GM18507 (cell line): ENCODE measurements at places on chromosomes 2 and 18.

- DNase-seq = no peak
Measured at GRCh38 chr2:158695305-158695704, 99.8 kb upstream of the DAPL1 start.

- no peak for DNase-seq
Measured at GRCh38 chr18:42281124-42281523, 326.1 kb downstream of the PIK3C3 start.

DNA sequence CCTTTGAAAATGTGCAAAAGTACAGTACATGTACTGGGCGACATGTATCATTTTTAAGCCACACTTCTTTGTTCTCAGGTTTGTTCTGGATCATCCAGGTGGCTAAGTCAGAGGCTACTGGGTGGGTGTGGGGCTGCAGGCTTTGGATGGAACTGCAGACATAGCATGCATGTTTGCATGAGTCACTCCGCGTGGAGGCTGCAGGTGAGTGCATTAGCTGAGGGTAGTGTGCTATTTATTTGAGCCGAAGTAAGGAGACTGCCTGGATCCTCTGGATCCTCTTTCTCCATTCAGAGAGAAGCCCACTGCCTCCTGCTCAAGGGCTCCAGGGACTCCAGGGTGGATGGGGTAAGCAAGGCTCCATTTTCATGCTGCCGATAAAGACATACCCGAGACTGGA, 9.4 kb upstream of the NEURL3 start:
- no peak for DNase-seq

- DNase-seq = no peak
Measured at GRCh38 chr2:44093970-44094369, 74.7 kb upstream of the PPM1B start.

DNA sequence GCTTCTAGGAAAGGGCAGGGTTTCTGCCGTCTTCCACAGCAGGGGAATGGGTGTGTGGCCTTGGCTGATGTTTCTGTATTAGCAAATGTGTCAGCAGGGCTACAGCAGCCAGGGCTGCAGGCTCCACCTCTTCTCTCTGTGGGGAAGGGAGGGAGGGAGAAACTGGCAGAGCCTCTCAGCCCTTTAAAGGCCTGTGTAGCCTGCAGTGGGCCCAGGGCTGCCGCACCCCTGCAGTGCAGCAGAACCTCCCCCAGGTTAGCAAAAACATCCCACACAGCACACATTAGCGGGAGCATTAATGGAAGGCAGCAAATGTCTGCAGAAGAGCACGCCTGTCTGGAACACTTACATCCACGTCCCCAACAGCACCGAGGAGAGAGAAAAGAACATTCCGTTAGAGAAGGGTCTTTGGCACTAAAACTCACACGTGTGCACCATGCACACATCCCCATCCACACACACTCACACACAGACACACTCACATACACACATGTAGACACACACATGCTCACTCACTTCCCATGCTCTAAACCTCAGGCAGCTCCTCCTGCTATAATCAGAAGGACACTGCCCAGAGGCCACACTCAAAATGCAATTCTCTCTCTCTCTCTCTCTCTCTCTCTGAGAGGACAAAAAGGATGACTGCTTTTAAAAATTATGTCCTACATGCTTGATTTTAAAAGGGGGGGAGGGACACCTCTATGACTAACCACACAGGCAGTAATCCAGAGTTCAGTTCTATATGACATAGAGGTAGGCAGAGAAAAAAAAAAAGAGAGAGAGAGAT, 24.1 kb downstream of the MRPL35 start:
- DNase-seq = no peak

- DNase-seq = no peak
Measured at GRCh38 chr2:216932863-216933548, 73.1 kb upstream of the TNP1 start.

GRCh38 chr2:7692657-7693161, 775.5 kb downstream of the RNF144A start:
- no peak for DNase-seq

- DNase-seq = no peak
Measured at GRCh38 chr2:61114147-61114546, 47.8 kb upstream of the C2orf74 start.

GRCh38 chr2:9985531-9986328, 34.2 kb downstream of the GRHL1 start:
- DNase-seq = no peak
